Stimulated activated naive CD4-positive, alpha-beta T cell treated with Interleukin-2 at 50 U/mL for 16 hours (primary cell): ENCODE measurements at places on chromosomes 6 and 20.

GRCh38 chr20:21352703-21353102, 44.6 kb downstream of the NKX2-4 start:
- DNase-seq: no peak

GRCh38 chr6:105884426-105884825, 201.7 kb upstream of the PRDM1 start:
- DNase-seq: no peak

GRCh38 chr6:2376429-2377355, 131.3 kb upstream of the GMDS start:
- no peak for DNase-seq

DNA sequence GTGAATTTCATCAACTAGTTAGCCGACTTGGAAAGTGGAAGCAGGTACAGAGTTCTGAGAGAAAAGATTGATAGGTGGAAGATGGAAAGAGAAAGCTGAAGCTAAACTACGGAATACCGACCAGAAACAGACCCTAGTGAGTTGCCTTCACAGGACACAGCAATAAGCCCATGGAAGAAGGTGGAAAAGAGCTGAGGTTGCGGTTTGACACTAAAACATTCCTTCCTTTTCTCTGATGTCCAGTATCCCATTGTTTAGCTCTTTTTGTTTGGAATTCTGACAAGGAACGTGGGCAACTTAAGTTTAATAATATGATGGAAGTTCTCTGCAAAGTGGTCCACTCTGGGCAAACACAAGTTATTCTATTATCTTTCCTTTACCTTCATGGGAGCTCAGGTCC, 110.1 kb upstream of the ADTRP start:
- DNase-seq: no peak

GRCh38 chr20:4108495-4109306, 93.3 kb upstream of the RNF24 start:
- DNase-seq: peak; percentile 63

- no peak for DNase-seq
Observed at GRCh38 chr6:25387483-25387882, 108.3 kb downstream of the CARMIL1 start.

DNA sequence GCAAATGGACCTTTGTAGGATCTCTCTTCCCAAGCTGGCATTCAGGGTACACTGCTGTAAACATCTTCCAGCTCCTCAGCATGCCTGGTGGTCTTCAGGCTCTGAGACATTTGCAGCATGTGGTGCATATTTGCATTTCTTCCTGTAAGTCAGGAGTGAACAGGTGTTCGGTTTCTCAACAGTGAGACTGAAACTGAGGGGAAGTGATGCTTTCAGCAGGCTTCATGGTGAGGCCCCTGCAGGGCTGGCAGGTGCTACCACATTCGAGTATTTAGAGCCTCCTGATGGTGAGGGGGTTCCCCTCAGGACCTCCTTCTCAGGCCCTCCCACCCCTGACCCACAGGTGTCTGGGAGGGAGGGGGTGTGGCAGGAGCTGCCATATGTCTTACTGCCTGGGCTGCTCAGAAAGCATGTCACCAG, 15.1 kb downstream of the MYBL2 start:
- DNase-seq: no peak

DNA sequence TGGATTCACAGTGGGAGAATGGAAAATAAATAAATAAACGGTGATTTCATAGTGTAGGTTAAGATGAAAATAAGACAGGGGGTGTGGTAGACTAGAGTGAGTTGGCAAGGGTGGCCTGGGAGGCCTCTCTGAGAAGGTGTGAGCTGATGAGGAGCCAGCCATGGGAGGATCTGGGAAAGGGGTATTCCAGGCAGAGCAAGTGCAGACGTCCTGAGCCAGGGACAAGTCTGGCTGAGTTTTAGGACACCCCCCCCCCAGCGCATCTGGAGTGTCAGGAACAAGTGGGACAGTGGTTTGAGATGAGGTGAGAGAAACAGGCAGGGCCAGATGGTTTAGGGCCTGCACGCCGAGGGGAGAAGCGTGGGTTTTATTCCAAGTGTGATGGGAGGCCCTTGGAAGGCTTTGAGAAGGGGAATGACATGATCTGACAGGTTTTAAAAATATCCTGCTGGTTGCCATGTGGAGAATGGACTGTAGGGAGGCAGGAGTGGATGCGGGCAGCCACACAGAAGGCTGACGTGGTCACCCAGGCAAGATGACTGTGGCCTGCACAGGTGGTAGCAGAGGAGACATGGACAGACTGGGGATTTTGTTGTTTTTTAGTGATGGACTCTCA, 21.1 kb upstream of the CCM2L start:
- DNase-seq: no peak

GRCh38 chr20:32443386-32443974, 85.3 kb downstream of the ASXL1 start:
- no peak for DNase-seq

DNA sequence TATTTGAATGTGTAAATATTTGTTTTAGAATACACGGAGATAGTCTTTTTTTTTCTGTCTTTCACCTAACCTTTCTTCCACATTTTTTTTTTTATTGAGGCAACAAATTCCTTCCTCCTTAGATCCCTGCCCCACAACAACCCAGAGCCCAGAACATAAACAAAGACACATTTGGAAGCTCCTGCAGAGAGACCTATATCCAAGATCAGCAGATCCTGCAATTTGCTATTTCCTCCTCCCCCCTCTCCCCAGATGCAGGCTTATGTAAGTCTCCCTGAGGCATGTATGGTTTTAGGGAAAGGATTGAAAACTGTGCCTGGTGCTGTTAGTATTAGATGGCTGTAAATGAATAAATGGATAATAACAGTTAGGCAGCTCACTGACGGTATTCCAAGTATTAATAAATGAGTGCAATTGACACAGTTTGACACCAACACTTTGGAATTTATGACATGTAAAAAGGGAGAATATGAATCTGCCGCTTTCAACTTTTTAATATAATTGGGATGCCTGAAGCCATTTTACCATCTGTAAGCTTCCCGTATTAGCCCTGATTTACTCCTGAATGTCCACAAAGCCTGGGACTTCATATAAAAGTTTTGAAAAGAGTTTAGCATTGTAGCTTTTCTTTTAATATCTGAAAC, 608.3 kb upstream of the CITED2 start:
- DNase-seq: no peak

- no peak for DNase-seq
Observed at GRCh38 chr6:74282143-74282689, 586.2 kb downstream of the CD109 start.

- DNase-seq: no peak
Observed at GRCh38 chr20:46347841-46348803, 39.8 kb upstream of the CDH22 start.

- no peak for DNase-seq
Observed at GRCh38 chr6:16876201-16876600, 114.9 kb upstream of the ATXN1 start.

GRCh38 chr6:87655824-87656223, 46.2 kb downstream of the AKIRIN2 start:
- DNase-seq: no peak

DNA sequence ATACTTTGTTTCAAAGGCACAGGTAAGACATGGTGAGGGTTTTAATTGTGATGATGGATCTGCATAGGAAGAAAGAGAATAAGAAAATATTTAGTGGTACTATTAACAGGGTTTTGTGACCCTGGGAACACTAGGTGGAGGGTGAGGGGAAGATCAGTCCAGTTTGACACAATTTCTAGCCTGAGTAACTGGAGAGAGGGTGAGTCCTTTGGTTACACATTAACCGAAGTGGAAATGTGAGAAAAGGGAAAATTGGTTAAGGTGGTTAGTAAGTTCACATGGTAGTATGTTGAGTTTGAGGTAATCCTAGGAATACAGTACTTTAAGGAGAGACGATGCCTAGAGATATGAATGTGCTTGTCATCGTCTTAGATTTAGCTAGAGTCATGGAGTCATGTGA, 54.8 kb upstream of the POU3F2 start:
- no peak for DNase-seq
